T1000 (cell line): ENCODE measurements at places on chromosomes 6 and 20.

DNA sequence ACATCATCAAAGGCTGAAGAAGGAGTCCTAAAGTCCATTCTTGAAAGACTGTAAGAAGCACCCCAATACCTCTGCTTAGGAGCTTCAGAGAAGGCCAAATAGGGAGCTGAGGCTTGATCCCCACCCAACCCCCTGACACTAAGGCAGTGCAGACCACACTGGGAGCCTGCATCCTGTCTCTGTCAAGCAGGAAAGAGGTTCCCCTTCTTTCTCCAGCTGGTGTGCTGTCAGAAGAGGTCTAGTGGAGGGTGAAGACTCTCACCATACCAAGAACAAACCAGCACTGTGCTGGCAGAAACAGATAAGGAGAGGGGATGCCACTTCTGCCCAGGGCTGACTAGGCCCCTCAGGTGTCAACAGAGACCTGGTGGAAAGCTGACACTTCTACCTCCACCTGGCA is 19.9 kb downstream of the GZF1 start:
- DNase-seq: no peak

- DNase-seq: no peak
Measured at GRCh38 chr6:79755967-79756366, 124.8 kb downstream of the SH3BGRL2 start.

DNA sequence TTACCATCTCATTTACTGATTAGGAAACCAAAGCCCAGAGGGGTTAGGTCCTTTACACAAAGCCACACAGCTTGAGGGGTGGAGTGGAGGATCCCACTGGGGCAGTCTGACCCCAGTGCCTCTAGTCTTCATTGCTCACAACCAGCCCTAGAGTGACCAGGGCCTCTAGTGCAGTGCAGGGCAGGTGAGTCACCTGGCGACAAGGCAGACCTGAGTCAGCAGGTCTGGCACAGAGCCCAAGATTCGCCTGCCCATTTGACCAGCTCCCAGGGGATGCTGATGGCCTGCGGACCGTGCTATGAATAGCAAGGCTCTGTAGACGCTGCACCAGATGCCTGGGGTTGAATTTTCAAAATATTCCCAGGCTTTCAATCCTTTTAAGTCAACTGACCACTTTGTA is 29.9 kb downstream of the CDH26 start:
- DNase-seq: no peak

GRCh38 chr6:19333936-19334335 is 503.2 kb upstream of the ID4 start:
- peak; percentile 2 for DNase-seq

DNA sequence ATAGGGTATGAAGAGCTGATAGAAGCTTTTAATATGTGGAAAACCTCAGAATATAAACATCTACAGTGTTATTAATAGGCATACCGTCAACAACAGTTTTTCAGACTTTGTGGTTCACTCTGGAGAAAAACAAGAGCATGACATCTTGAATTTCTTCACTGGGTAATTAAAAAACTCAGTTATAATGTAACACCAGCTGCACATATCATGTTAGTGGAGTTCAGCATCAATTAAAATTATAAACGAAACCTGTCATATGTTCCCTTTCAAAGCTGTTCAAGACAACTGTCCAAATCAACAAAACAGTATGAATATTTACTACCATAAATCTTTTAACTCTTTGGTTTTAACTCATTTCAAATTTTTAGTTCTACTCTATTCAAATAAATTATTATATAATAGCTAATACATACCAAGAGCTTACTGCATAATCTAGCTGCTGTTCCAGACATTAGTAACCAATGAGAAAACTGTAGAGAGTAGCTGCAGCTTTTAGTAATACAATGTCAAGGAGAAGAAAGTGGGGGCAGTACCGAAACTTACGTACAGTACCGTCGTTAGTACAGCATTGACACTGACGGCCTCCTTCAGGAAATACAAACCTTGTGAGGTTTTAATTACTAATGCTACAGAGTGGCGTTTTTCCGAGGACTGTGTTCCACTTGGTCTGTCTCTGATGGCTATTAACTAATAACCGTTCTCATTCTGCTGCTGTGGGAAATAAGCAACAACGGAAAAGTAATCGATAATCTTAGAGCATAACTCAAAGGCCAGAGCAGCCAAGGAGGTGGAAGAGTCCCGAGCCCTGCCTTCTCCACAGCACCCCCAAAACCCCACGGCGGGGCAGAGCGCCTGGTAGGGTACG is 532 bp upstream of the PM20D2 start:
- no peak for DNase-seq

DNA sequence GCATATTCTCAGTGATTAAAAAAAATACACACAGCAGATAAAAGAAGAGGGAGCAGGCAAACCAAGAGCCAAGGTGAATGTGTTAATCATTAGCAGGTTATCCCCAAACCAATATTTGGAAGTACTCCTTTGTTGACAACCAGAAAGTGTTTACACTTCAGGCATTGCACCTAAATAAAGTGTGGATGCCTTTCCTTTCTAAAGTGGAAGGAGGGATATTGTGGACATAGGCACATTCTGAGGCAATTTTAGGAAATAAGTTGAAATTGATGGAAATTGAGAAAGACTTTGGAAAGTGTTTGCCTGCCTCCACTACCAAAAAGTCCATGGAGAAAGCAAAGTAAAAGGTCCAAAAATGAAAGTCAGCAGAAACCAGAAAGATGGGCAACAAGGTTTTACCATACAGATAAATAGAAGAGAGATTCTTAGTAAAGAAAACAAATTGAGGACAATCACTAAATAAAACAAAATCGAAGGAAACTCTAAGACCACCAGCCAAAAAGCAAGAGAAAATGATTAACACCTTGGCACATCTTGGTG is 22.9 kb downstream of the SLC17A2 start:
- no peak for DNase-seq

DNA sequence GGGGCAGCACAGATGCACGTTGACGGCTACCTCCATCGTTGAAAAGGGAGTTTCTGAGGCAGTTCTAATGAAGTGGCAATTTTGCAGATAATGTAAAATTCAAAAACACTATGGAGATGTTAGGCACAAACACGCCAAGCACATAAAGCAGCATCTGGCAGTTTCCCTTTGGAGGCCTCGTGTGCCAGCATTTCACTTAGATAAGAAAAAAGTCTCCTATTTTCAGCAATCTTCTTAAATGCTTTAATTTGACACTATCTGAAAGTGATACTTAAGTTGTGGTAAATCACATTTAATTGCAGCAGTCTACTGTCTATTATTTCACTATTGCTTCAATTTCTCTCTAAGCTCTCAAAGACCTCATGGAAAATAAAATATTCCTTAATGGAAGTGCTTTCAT is 125.3 kb upstream of the PROKR2 start:
- DNase-seq: no peak

DNA sequence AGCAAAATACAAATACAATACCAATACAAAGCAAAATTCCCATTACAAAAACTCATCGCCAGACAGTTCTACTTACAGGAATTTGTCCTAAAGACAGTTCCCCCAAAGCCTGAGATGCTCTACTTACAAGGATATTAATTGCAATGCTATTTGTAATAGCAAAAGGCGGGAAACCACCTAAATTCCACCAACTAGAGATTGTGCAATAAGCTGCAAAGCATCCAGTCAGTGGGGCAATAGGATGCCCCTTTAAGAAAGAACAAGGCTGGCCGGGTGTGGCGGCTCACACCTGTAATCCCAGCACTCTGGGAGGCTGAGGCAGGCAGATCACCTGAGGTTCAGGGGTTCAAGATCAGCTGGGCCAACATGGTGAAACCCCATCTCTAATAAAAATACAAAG is 39.1 kb downstream of the FAM209B start:
- DNase-seq: no peak

DNA sequence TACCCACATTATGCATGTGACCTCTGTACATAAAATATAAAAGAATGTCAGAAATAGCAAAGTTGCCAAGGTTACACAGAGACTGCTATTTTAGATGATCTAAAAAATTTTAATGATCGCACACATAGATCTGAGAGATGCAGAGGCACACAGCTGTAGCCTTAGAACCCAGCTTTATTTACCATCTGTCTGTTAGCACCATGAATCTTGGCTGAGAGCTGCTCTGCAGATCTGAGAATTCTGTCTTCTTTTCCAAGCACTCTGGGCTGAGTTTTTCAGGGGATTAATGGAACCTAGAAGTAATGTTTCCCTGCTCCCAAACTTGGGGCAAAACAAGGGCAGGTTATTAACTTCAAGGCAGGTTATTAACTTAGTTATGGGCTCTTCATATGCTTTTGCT is 248.7 kb upstream of the JAG1 start:
- no peak for DNase-seq

DNA sequence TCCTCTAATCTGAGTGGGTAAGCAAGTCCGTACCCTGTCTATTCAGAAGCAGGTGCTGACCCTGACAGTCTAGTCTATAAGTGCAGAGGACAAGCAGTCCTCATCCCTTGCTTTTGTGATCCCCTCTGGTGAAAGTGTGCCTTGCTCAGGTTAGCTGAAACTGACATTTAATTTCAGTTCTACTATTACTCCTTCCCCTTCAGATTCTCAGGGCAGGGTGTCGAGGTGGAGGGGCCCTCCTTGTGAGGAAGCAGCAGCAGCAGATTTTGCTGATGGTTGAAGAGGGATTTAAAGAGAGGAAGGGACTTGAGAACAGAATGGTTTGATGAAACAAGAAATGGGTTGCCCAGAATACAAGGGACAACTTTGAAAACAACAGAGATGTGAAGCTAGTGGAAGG is 309.3 kb downstream of the CLIC5 start:
- DNase-seq: no peak

DNA sequence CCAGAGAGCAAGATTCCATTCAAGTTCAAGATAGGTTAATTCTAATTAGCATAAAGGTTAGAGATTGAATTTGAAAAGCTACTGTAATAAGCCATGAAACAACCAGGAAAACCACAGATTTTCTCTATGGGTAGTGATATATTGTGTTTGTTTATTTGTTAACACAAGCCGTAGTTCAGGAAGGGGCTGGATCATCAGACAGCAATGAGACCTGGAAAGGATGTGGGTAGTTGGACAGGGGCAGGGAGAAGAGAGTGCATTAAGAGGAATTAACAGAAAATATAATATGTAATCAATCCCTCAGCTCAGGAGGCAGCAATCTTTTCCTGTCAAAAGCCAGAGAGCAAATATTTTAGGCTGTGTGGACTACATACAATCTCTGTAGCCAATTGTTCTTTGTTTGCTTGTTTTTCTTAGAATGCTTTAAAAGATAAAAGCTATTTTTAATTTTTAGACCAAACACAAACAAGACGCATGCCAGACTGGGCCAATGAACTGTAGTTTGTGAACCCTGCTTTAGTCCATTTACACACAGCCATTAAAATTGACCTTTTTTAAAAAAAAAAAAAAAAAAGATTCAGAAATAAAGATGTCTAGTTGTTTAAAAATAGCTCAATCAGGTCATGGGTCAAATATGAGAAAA is 398.7 kb upstream of the MARCKS start:
- no peak for DNase-seq

- DNase-seq: no peak
Measured at GRCh38 chr20:59047938-59048680, 5.5 kb upstream of the PRELID3B start.

GRCh38 chr6:100320686-100321085 is 144.0 kb downstream of the SIM1 start:
- DNase-seq: no peak

- no peak for DNase-seq
Measured at GRCh38 chr6:137926207-137926731, 59.2 kb downstream of the TNFAIP3 start.

GRCh38 chr6:34152806-34153520 is 7.1 kb upstream of the GRM4 start:
- DNase-seq: no peak

- DNase-seq: no peak
Measured at GRCh38 chr20:46342010-46342378, 33.7 kb upstream of the CDH22 start.

DNA sequence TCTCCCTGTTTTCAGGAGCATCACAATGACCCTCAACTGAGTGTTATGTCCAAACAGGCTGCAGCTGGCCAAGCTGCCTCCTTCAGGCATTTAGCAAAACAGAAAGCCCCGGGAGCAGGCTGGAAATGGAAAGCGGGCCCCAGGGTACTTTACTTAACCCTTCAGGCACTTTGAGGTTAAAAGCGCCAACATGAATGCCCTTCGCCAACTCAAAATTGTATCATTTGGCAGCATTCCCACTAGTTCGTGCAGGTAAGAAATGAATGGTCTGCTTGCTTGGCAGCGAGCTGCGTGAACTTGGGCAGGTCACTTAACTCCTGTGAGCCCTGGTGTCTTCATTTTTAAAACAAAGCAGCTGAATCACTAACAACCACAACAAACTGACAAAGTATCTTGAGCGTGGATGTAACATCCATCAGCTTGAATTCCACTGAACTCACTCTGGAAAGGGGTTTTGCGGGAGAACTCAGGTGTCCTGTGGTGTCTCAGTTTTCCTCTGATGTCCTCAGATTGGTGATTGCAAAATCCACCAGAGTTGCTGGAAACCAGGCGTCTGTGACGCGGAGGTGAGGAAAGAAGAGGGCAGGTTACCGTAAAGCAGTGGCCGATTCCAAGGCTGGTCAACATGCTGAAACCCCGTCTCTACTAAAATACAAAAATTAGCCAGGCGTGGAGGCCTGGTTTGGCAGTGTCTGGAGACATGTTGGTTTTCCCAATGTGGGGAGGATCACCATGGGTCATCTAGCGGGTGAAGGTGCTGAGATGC is 118.8 kb upstream of the ZNF217 start:
- DNase-seq: no peak

DNA sequence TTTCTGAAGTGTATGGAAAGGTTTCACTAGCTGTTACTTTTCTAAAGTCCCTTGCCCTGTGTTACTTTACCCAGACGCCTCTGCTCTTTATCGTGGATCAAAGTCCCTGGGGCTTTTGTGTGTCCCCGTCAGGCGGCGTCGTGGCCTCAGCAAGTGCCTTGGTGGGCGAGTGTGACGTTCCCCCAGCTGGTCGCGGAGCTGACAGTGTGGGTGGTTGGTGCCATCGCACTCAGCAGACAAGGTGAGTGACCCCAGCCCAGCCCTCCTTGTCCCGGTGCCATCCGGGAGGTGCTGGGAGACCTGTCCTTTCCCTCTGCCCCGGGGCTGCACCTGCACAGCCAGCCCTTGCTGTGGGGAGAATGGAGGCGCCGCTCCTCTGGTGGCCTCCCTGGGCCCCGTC is 27.3 kb upstream of the TCFL5 start:
- DNase-seq: no peak

DNA sequence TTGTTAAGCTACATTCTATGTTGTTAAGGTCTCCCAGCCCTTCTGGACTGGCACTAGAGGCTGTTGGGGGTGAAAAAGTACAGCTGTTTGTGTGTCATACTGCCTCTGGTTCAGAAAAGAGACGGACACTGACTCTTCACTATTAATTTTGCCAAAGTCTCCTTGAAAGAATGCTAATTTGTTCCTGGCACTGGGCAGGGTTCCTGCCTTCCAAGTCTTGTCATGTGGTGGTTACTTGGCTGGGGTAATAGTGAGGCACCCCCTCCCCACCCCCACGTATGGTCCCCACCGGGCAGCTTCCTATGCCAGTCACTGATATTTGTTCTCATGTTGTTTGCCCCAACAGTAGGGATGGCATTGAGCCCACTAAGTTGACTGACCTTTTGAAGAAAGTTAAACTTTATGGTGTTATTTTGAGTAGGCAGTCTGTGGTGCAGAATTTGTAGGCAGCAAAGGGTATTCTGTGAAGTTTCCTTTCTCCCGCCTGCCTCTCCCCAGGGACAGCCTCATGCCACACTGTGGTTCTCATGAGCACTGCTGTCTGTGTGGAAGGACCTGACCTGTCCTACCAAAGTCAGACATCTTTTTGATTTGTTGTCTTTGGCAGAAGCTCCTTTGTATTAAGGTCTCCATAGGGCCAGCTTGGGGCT is 8.7 kb downstream of the CDS2 start:
- no peak for DNase-seq
